SK-MEL-5 (cell line): ENCODE measurements at places on chromosomes 1 and 21.

DNA sequence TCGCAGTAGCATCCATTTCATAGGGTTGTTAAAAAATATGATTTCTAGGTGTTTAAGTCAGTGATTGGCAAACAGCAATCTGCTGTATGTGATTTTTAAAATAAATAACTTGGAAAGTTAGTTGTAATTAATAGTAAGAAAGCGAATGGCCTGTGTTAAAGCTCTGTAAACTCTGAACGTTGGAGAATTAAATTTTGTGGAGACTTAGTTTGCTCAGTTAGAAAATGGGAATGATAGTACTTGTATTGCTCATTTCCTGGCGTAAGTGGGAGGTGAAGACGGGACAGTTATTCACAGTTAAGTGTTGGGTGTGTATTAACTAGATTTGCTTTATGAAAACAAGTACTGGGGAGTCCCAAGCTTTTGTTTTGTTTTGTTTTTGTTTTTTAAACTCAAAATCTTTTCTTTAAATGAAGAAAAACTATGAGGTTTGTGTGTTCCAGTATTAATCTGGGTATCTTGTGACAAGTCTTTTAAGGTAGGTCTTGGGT is 995 bp downstream of the CACYBP start:
- DNase-seq, result no peak

GRCh38 chr1:33687000-33687399 is 176.9 kb upstream of the HMGB4 start:
- DNase-seq, result no peak

- DNase-seq, result no peak
Observed at GRCh38 chr1:212615201-212615470, 6.6 kb downstream of the ATF3 start.

- DNase-seq, result no peak
Observed at GRCh38 chr1:232252546-232253118, 377.3 kb downstream of the SIPA1L2 start.

DNA sequence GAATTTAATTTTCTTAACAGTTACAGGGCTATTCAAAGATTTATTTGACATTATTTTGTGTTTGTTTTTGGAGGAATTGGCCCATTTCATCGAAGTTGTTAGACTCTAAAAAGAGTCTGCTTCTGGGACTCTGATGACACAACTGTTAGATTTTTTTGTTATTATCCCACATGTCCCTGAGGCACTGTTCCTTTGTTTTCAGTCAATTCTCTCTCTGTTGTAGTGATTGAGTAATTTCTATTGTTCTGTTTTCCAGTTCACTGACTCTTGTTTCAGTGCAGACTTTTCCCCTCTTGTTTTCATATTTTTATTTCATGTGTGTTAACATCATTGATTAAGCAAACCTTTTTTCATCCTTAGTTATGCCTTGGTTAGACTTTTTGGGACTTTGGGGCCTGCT is 325.0 kb downstream of the ZNF326 start:
- DNase-seq, result no peak

DNA sequence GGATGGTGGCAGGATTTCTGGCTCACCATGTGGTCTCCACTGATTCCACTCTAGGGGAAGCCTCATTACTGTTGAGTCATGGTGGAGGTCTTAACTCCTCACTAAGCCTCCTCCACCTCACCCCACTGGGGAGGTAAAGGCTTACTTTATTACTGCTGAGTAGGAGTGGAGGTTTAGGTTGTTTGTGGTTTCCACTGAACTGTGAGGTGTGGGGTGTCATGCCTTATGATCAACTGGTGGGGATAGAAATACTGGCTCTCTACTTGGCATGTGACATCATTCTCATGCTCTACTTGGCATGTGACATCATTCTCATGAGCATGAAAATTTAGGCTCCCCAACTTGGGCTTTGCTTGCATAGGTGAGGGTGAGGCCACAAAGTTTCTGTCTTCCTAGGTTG is 35.6 kb downstream of the COL6A1 start:
- DNase-seq, result no peak

GRCh38 chr1:175871647-175872046 is 128.3 kb upstream of the TNR start:
- DNase-seq, result no peak

DNA sequence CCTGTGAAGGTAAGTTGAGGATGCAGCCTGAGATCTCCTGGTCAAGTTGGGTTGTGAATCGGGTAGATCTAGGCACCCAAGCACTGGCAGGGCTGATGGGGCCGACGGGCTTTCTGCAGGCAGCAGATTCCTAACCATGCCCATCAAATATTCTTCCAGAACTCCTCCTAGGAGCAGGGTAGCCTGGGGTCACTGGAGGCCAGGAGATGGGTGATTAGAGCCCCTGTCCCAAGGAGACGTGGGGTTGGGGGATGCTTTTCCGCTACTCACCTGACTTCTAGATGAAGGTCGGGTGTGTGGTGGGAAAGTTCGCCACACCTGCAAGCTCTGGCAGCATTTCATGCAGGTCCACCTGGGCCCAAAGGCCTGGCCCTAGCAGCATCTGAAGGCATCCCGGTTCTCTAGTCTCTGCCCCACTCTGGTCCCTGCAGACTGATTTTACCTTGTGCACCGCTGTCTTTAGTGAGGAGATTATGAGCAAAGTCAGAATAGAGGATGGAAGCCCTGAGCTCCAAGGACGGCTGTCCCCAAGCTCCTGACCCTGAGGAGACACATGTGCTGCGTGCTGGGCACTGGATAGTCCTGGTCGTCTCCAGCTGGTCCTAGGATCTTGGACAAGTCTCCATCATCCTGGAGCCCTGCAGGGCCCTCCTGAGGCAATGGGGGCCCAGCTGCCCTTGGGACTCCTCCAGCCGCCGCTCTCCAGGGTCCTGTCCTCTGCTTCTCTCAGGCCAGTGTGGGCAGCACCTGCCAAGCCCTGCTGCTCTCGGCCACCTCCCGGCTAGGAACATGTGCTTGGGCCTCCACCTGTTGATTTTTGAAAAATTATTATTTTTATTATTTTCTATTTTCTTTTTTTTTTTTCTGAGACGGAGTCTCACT is 21.8 kb upstream of the C2CD2 start:
- DNase-seq, result no peak

- DNase-seq, result peak; percentile 90
Observed at GRCh38 chr1:109263597-109264378, 14.4 kb downstream of the CELSR2 start.

- peak; percentile 46 for DNase-seq
Observed at GRCh38 chr1:180627411-180627810, 4.4 kb upstream of the XPR1 start.
